ENCODE measurements at places on chromosomes 12 and 14. TPM values are rescaled to one million over a fixed set of nuclear protein-coding genes. Genes with fewer than 3 reads are reported as not detected.

DNA sequence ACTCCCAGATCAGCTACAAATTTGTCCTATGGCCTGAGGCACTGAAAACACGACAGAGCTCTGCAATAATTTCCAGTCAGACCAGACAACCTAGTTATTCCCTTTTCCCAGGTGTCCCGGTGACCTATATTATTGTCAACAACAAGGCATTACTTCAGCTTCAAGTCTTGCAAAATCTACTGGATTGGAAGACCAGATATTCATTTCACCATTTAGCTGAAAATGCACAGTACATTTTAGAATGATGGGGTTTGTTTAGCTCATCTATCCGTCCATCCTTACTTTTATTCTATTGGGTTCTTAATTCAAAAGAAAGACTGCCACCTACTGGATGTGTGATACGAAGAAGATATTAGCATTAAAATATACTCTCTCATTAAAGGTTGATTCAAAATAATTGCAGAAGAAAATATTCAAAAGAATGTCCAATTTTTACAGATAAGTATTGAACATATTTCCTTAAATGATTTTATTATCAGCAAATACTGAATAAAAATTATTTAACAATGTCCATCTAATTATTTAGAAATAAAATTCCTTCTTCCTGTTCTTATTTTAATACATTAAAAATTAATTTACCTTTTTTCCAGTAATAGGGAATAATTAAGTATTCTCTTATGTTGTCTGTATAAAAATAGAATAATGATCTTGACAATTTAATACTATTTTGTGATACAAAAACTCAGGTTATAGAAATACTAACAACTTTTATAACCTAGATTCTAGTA lies 244.9 kb upstream of the LRIG3 start:
- H3K4me3 ChIP-seq = no peak overlapping the region
- H3K27me3 ChIP-seq = no peaks in the 10 kb centered on the region
- H3K27ac ChIP-seq = no peak overlapping the region
- H3K4me1 ChIP-seq = no peaks in the 10 kb centered on the region
- DNase-seq = no peak
- H3K36me3 ChIP-seq = no peaks in the 10 kb centered on the region

DNA sequence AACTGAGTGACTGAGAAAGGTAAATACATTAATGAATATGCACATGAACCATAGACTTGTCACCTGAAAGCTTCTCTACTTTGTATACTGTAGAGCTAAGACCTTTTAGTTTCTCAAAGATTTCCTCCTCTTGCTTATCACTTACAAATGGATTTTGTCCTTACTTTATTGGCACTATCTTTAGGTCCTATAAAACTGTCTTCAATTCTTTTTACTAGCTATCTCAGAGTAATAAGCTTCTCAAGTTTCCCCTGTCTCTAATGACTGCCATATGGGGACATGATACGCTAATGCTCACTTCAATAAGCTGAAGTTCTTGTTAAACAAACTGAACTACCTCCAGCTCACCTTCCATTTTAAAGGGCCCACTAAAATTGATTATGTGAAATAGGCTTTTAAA lies 468.2 kb upstream of the CCDC196 start:
- no peaks in the 10 kb centered on the region for H3K4me1 ChIP-seq
- no peak overlapping the region for H3K4me3 ChIP-seq

GRCh38 chr12:25651931-25652330 lies 98.8 kb upstream of the LMNTD1 start:
- H3K4me3 ChIP-seq = no peak overlapping the region
- no peak overlapping the region for H3K27ac ChIP-seq
- H3K36me3 ChIP-seq = no peaks in the 10 kb centered on the region
- peaks cover 8% of the 10 kb centered on the region for H3K4me1 ChIP-seq

The NINJ2 gene
- 17.3 TPM for total RNA-seq

DNA sequence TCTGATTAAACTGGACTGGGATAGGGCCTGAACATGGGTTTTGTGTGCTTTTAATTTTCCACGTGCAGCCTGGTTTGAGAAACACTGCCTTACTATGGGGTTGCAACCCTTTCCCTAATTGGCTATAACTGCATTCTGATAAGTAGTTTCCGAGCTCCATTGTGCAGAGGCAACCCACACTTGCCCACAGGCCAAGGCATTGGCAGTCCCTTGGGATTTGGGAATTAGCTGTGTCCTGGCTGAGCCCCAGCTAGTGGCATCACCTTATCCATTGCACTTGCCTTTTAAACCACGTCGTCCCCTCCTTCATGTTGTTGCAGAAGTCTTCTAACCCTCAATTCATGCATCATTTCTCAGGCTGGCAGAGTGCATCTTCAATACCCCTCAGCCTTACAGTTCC lies 10.2 kb downstream of the VCPKMT start:
- no peak overlapping the region for H3K4me3 ChIP-seq
- H3K36me3 ChIP-seq = peaks cover 44% of the 10 kb centered on the region
- no peak overlapping the region for H3K27ac ChIP-seq
- no peak for DNase-seq
- no peaks in the 10 kb centered on the region for H3K4me1 ChIP-seq

- no peak for DNase-seq
- H3K4me3 ChIP-seq = no peak overlapping the region
- no peaks in the 10 kb centered on the region for H3K36me3 ChIP-seq
- H3K27me3 ChIP-seq = peaks cover 29% of the 10 kb centered on the region
- H3K27ac ChIP-seq = no peak overlapping the region
- H3K4me1 ChIP-seq = peaks cover 8% of the 10 kb centered on the region
Observed at GRCh38 chr14:95231966-95232633, 74.8 kb upstream of the DICER1 start.

GRCh38 chr12:93180566-93180965 lies 197.2 kb upstream of the NUDT4 start:
- no peak for DNase-seq
- H3K36me3 ChIP-seq = no peaks in the 10 kb centered on the region
- H3K27ac ChIP-seq = peak overlapping the region; percentile 56
- no peaks in the 10 kb centered on the region for H3K27me3 ChIP-seq
- H3K4me3 ChIP-seq = no peak overlapping the region

DNA sequence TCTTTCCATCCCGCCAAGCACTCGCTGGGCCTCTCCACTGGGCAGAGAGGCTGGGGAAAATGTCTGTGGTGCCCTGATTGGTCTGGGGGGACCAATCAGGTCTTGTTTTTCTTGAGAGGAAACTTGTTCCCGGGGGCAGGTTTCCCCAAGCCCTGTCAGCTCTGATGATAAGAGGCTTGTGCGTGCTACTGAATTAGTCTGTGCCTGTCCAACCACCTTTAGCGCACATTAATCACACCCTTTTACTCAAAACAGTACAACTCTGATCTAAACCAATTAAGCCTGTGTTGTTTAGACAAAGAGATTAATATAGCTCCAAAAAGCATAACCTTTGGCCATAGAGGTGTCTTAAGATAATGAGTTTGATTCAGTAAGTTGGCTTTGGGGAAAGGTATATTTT lies 580.4 kb downstream of the VRK1 start:
- H3K4me3 ChIP-seq = no peak overlapping the region
- H3K27ac ChIP-seq = no peak overlapping the region
- no peaks in the 10 kb centered on the region for H3K4me1 ChIP-seq
- no peaks in the 10 kb centered on the region for H3K27me3 ChIP-seq

The CFAP54 gene
- total RNA-seq = 0.15 TPM

DNA sequence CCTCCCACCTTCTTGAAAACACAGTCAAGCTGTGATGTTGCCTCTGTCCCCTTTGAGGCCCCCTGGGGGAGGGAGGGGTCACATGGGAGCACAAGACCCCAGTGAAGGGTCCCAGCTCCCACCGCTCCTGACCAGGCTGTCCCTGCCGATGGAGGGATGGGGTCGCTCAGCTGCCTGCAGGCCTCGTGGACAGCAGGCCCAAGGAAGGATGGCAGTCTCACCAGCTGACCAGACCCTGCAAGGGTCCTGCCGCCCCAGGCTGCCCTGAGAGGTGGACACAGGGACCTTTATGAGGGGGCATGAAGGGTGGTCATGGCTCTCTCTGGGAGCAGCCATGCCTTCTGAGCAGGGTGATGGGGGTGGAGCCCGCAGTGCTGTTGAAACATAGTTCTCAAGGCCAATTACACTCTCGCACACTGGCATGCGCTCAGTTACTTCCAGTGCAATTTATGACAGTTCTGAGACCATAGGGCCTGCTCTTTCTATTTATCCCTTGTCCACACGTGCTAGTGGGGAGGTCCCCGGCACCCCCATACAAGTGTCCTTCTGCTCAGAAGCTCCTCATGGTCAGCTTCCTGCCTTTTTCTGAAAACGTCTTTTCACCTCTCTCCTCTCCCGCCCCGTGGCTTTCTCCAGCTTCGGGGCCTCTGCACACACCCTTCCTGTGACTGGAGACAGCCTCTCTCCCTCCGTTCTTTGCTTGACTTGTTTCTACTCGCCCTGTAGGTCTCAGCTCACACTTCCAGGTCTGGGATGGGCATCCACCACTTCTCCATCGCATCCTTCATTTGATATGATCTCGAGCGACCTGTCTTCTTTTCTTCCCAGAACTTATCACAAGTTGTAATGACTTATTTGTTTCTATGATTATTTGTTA lies 313.1 kb downstream of the ADGRD1 start:
- H3K4me1 ChIP-seq = peaks cover 3% of the 10 kb centered on the region
- DNase-seq = no peak
- H3K36me3 ChIP-seq = no peaks in the 10 kb centered on the region
- H3K27ac ChIP-seq = no peak overlapping the region
- no peak overlapping the region for H3K4me3 ChIP-seq

- no peaks in the 10 kb centered on the region for H3K36me3 ChIP-seq
- no peak overlapping the region for H3K4me3 ChIP-seq
- peaks cover 98% of the 10 kb centered on the region for H3K4me1 ChIP-seq
- peak; percentile 54 for DNase-seq
- H3K27me3 ChIP-seq = no peaks in the 10 kb centered on the region
Observed at GRCh38 chr14:52014601-52015267, 25.4 kb downstream of the RTRAF start.

- no peak overlapping the region for H3K4me3 ChIP-seq
- peaks cover 62% of the 10 kb centered on the region for H3K36me3 ChIP-seq
- no peak for DNase-seq
- no peaks in the 10 kb centered on the region for H3K27me3 ChIP-seq
Observed at GRCh38 chr12:109517619-109518018, 40.2 kb downstream of the UBE3B start.

Data from heart right ventricle (tissue), 16 donors.